Heart right ventricle (tissue), 16 donors: ENCODE measurements at places on chromosomes 13 and 19. TPM values are rescaled to one million over a fixed set of nuclear protein-coding genes. Genes with fewer than 3 reads are reported as not detected.
A peak's percentile ranks its signal among the peaks of the same experiment; 100 is the strongest.

GRCh38 chr13:30932481-30933353, at the start of gene TEX26:
TEX26 (plus strand) TSS chr13:30932656; CDS start chr13:30932716, 60 bp downstream.
- DNase-seq = peak; percentile 29
- no peak within 1 kb of the TSS for H3K4me3 ChIP-seq
- no peaks in the 10 kb centered on the region for H3K4me1 ChIP-seq
- H3K36me3 ChIP-seq = no peaks in the 10 kb centered on the region
- H3K27me3 ChIP-seq = peaks cover 17% of the 10 kb centered on the region

GRCh38 chr13:24660023-24660741, 20.0 kb upstream of the ATP12A start:
- no peaks in the 10 kb centered on the region for H3K4me1 ChIP-seq
- no peaks in the 10 kb centered on the region for H3K27me3 ChIP-seq
- DNase-seq = no peak
- H3K4me3 ChIP-seq = no peak overlapping the region
- no peaks in the 10 kb centered on the region for H3K36me3 ChIP-seq

DNA sequence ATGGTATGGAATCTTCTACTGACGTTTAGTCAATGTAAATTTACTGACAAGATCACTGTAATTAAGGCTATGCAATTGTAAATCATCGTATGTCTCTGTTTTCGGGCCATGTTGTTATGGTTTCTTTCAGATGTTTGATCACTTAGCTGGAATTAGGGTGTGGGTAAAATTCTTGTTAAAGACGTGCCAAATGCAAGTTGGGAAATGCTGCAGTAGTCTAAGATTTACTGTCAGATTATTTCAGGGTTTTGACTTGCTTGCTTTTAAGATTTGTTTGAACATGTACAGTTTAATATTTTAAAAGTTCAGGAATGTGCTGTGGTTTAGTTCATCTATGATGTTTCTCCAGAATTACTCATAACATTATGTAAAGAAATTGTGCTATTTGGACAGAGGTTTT, 10.8 kb downstream of the NDFIP2 start:
- H3K4me3 ChIP-seq = no peak overlapping the region
- no peak overlapping the region for H3K27ac ChIP-seq
- no peaks in the 10 kb centered on the region for H3K27me3 ChIP-seq
- no peak for DNase-seq

DNA sequence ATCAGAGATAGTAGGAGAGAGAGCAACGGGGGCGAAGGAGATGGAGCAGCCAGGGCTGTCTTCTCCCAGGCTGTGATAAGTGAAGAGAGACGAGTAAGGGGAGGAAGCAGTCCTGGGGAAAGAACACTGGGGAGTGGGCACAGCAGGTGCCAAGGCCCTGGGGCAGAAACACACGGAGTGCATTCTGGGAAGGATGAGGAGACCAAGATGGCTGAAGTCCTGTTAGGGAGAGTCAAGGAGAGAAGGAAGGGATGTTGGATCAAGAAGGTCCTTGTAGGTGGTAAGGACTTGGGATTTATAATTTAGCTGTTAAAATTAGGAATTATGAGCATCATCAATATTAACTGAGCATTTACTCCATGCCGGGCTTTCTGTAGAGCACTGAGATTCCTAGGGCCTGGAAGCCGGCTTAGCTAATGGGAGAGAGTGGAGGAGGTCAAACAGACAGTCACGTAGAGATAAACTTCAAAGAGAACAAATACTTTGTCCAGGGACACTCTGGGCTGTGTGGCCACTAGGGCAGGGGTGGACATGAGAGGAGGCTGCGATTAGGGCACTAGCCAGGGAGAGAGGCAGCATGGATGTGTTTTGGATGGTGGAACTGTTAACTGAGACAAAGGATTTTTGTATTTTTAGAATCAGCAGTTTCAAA, 134.2 kb upstream of the PEG3 start:
- no peaks in the 10 kb centered on the region for H3K4me1 ChIP-seq
- no peak overlapping the region for H3K4me3 ChIP-seq
- H3K36me3 ChIP-seq = no peaks in the 10 kb centered on the region
- no peak for DNase-seq
- peaks cover 36% of the 10 kb centered on the region for H3K27me3 ChIP-seq
- H3K27ac ChIP-seq = no peak overlapping the region

- H3K4me1 ChIP-seq = peaks cover 14% of the 10 kb centered on the region
- H3K27me3 ChIP-seq = no peaks in the 10 kb centered on the region
- peak; percentile 74 for DNase-seq
- H3K27ac ChIP-seq = peak overlapping the region; percentile 30
Measured at GRCh38 chr19:30719189-30719998, 347.2 kb downstream of the ZNF536 start.

GRCh38 chr19:30109565-30109964, 167.5 kb downstream of the URI1 start:
- H3K4me1 ChIP-seq = no peaks in the 10 kb centered on the region
- DNase-seq = no peak
- H3K27ac ChIP-seq = no peak overlapping the region
- no peak overlapping the region for H3K4me3 ChIP-seq
- no peaks in the 10 kb centered on the region for H3K36me3 ChIP-seq
- H3K27me3 ChIP-seq = no peaks in the 10 kb centered on the region

GRCh38 chr13:112392719-112393118, 16.6 kb downstream of the SPACA7 start:
- H3K36me3 ChIP-seq = no peaks in the 10 kb centered on the region
- no peak overlapping the region for H3K27ac ChIP-seq

GRCh38 chr19:3986260-3987041, 1.2 kb upstream of the EEF2 start:
- peaks cover 56% of the 10 kb centered on the region for H3K4me1 ChIP-seq
- no peaks in the 10 kb centered on the region for H3K27me3 ChIP-seq
- peak overlapping the region; percentile 96 for H3K27ac ChIP-seq
- H3K4me3 ChIP-seq = peak overlapping the region; percentile 96
- DNase-seq = peak; percentile 72

- peak overlapping the region; percentile 82 for H3K4me3 ChIP-seq
- DNase-seq = peak; percentile 47
- H3K27ac ChIP-seq = peak overlapping the region; percentile 97
- H3K27me3 ChIP-seq = peaks cover 18% of the 10 kb centered on the region
Measured at GRCh38 chr19:32404933-32405430, 588 bp upstream of the DPY19L3 start.

GRCh38 chr13:45301263-45301662, 39.7 kb downstream of the TPT1 start:
- H3K27me3 ChIP-seq = peaks cover 4% of the 10 kb centered on the region
- H3K27ac ChIP-seq = no peak overlapping the region
- no peak for DNase-seq
- no peaks in the 10 kb centered on the region for H3K4me1 ChIP-seq
- H3K4me3 ChIP-seq = no peak overlapping the region
- no peaks in the 10 kb centered on the region for H3K36me3 ChIP-seq

DNA sequence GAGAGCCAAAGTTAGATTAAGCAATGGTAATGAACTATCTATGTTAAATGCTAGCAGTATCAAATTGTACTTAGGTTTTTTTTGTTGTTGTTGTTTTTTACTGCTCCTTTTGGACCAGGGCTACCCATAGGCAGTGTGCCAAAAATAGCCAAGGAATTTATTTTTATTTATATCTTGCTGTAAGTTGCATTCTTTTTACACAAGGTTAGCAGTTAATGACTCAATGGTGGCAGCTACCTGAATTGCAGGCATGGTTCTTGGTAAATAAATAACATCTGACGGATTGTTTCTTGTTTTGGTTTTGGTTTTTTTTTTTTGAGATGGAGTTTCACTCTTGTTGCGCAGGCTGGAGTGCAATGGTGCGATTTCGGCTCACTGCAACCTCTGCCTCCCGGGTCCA, 194.8 kb upstream of the TSC22D1 start:
- no peaks in the 10 kb centered on the region for H3K36me3 ChIP-seq
- H3K4me3 ChIP-seq = no peak overlapping the region
- H3K27ac ChIP-seq = no peak overlapping the region
- H3K27me3 ChIP-seq = no peaks in the 10 kb centered on the region
- no peak for DNase-seq

DNA sequence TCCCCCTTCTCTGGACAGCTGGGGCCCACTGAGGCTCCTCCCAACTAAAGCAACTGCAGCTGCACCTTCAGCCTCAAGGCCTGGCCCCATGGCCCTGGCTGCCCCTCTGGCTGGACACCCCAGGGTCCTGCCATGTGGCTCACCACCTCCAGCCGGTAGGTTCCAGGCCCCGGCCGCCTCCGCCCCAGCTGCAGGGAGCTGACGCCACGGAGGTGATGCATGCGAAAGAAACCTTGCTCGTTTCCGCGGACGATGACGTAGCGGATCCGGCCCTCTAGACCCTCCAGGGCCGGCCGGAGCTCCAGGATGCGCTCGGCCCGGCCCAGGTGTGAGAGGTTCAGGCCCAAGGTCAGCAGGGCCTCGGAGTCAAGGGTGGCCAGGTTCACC, 13.3 kb downstream of the CCL25 start:
- no peaks in the 10 kb centered on the region for H3K4me1 ChIP-seq
- no peak overlapping the region for H3K27ac ChIP-seq
- H3K36me3 ChIP-seq = no peaks in the 10 kb centered on the region

DNA sequence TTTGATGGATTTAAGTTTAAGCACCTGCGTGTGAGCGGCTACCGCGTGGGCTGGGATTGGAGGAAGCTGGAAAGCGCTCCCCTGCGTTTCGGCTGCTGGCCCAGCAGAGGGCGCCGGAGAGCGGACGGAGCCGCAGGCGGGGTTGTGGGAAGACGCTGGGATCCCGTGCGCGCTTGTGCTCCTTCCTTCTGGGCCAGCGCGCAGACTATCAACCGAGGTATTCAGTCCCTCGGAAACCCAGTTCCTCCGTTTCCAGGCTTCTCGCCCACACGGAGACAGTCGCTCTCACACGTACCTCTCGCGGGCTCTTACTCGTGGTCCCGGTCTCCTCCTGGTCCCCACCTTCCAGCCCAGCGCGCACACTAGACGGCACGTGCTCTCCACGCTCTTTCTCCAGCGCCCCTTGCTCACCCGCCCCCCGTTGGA, 28.8 kb downstream of the EPN1 start:
- no peaks in the 10 kb centered on the region for H3K27me3 ChIP-seq
- no peaks in the 10 kb centered on the region for H3K4me1 ChIP-seq
- H3K36me3 ChIP-seq = no peaks in the 10 kb centered on the region
- DNase-seq = peak; percentile 60
- H3K4me3 ChIP-seq = no peak overlapping the region

DNA sequence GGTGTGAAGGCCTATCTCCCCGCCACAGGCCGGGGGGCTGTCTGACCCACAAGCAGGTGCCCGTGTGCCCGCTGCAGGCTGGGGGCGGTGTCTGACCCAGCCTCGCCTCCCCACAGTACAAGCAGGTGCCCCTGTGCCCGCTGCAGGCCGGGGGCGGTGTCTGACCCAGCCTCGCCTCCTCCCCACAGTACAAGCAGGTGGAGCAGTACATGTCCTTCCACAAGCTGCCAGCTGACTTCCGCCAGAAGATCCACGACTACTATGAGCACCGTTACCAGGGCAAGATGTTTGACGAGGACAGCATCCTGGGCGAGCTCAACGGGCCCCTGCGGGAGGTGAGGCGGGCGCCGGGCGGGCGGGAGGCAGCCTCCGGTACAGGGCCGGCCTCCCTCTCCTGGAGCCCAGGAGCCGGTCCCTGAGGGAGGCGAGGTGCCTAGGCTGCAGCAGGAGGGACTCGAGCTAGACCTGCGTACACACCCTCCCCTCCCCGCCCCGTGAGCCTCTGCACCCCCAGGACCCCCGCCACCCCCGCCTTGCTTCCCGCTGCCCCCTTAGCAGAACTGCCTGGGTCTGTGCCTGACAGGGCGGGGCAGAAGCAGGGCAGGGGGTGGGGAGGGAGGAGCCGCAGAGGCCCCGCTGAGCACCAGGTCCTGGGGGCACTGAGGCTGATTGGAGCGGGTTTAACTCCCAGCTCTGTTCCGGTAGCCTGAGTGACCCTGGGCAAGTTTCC, 20.6 kb downstream of the HCN2 start:
- no peak for DNase-seq
- no peak overlapping the region for H3K27ac ChIP-seq
- H3K27me3 ChIP-seq = no peaks in the 10 kb centered on the region
- no peaks in the 10 kb centered on the region for H3K36me3 ChIP-seq
- H3K4me1 ChIP-seq = peaks cover 30% of the 10 kb centered on the region
- no peak overlapping the region for H3K4me3 ChIP-seq

DNA sequence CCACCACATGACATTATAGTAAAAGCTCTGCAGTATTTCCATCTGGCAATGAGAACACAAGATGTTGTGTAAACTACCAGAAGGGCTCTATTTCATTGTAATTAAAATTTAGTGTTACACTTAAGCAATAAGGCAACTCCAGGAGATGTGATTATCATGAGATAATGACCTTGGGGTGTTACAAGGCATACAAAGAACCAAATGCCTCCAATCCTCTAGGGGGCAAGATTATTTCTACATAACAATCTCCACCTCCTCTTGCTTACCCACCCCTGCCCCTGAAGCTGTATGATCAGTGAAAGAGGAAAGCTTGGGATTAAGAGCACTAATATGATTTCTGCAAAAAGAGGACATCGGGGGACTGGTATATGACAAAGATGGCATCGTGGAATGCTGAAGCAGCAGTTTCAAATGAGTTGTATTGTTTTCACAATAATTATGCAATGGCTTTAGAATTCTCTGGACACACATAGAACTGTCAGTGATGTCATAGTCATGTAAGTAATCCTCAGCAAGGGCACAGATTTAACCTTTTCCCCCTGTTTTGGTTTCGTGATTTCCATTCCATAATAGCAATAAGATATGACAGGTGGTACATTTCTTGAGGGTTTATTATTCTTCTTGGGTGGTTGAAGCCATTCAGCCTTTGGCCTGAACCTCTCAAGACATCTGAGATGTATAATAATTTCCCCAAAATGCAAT, 295.3 kb downstream of the MZT1 start:
- no peaks in the 10 kb centered on the region for H3K27me3 ChIP-seq
- H3K4me3 ChIP-seq = no peak overlapping the region
- no peak overlapping the region for H3K27ac ChIP-seq
- DNase-seq = no peak
- no peaks in the 10 kb centered on the region for H3K36me3 ChIP-seq

DNA sequence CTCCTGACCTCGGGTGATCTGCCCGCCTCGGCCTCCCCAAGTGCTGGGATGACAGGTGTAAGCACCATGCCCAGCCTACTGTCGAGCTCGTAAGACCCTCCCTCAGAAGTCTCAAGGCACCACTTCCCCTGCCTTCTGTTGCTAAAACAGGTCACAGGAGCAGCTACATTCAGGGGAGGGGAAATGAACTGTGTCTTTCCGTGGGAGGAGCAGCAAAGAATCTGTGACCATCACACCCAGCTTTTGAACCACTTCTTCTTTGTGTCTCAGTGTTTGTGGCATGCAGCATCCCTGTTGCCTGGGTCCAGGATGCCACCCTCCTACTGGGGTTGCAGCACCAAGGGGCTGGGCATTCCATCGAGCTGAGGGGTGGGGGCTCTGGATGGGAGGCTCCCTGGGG, 7.7 kb upstream of the CSNK1G2 start:
- no peak overlapping the region for H3K27ac ChIP-seq
- H3K4me3 ChIP-seq = no peak overlapping the region
- no peaks in the 10 kb centered on the region for H3K27me3 ChIP-seq
- no peak for DNase-seq
- H3K4me1 ChIP-seq = peaks cover 23% of the 10 kb centered on the region

The PRR36 gene
- not detected for total RNA-seq

The ZNF296 gene
- total RNA-seq = not detected

The TIMM13 gene
- total RNA-seq = 64.1 TPM

The ATXN8OS gene
- not detected for total RNA-seq

The SLC25A41 gene
- total RNA-seq = not detected

The SCN1B gene
- total RNA-seq = 53.5 TPM

The LGALS14 gene
- total RNA-seq = not detected

The TNFAIP8L1 gene
- 4.3 TPM for total RNA-seq

The DCT gene
- total RNA-seq = 0.19 TPM

The ZNF729 gene
- total RNA-seq = not detected

The PRDX2 gene
- total RNA-seq = 730 TPM

The SPINT2 gene
- total RNA-seq = 10.9 TPM

The SLC10A2 gene
- not detected for total RNA-seq

The MYO16 gene
- total RNA-seq = 1.4 TPM

The GPC6 gene
- 1.4 TPM for total RNA-seq

The ADGRE3 gene
- total RNA-seq = not detected

The KLK4 gene
- total RNA-seq = not detected
